Renal pelvis (tissue), 12 donors: ENCODE measurements at places on chromosomes 5 and 9. TPM values are rescaled to one million over a fixed set of nuclear protein-coding genes. Genes with fewer than 3 reads are reported as not detected.

DNA sequence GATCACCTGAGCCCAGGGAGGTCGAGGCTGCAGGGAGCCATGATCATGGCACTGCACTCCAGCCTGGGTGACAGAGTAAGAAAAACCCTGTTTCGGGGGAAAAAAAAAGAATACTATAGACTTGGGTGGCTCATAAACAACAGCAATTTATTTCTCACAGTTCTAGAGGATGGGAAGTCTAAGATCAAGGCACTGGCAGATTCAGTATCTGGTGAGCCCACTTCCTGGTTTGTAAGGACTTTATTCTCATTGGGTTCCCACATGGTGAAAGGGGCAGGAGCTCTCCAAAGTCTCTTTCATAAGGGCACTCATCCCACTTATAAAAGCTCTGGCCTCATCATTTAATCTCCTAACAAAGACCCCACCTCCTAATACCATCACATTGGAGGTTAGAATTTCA, 8.7 kb downstream of the HINT1 start:
- no peak for DNase-seq

GRCh38 chr5:169009123-169009522, 291.8 kb downstream of the SLIT3 start:
- DNase-seq: peak; percentile 59

DNA sequence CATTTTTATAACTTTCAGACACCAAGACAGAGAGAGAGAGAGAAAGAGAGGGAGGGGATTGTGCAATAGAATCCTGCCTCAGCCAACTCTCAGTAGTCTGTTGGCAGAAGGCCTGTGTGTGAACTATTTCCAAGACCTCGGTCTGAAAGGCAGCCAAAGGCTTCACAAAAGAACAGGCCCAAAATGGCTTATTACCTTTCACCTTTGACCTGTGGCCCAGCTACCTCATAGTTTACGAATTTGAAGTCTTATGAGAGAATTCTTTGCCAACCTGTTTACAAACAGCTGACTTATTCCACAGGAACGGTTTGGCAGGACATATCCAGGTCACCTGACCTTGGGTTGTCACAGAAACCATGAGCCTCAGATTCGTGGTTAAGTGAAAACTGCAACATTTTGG, 48.6 kb downstream of the NR2F1-AS1 start:
- peak; percentile 42 for DNase-seq

DNA sequence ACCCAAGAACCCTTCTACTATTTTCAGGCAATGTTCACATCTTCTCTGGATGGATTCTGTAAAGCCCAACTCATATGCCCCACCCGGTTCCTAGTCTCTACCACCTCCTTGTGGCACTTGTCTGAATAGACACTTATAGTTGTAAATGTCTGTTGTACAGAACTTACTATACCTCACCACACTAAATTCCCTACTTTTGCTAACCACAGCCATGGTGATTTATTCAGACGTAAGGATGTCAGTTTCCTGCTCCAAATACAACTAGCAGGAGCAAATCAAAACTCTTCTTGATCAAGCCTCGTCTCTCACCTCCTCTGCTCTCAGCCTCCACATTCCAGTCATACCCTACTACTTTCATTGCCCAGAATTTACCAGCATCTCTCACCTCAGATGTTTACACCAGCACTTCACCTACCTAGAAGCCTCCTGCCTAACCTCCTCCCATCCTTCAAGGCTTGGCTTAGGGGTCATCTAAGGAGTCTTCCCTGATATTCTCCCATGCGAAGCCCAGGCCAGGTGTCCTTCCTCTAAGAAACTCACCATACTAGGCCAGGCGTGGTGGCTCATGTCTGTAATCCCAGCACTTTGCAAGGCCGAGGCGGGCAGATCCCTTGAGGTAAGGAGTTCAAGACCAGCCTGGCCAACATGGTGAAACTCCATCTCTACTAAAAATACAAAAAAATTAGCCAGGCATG, 75.5 kb downstream of the MAPKAP1 start:
- DNase-seq: peak; percentile 28

DNA sequence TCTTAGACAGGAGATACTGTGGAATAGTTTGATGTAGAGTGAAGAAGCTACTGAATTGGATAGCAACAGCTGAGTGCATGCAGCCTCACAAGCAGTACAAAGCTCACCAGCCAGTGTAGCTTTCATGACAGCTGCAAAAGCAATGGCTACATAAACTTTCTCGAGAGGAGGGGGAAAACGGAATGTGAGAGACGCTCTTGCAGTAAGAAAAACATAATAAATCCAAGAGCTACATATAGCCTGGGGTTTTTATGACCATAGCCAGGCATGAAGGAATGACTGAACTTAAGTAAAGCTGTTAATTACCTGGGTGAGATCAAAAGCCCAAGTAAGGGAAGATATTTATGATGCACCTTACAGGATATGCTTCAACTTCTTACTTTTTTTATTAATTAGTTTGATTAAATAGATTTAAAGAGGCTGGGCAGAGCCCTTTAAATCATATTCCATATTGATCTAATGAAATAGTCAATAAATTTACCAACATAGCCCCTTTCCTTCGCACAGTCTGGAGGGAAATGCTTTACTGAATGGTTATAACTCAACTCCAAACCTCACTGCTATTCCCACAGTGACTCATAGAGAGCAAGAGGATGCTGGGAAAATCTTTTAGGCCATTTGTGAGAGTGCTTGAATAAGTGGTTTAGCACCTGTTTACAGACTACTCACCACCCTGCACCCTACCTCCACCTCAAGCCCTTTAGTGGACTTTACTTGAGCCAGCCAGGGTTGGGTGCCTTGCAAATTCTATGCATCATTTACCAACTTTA, 407.2 kb upstream of the CLINT1 start:
- DNase-seq: peak; percentile 85

DNA sequence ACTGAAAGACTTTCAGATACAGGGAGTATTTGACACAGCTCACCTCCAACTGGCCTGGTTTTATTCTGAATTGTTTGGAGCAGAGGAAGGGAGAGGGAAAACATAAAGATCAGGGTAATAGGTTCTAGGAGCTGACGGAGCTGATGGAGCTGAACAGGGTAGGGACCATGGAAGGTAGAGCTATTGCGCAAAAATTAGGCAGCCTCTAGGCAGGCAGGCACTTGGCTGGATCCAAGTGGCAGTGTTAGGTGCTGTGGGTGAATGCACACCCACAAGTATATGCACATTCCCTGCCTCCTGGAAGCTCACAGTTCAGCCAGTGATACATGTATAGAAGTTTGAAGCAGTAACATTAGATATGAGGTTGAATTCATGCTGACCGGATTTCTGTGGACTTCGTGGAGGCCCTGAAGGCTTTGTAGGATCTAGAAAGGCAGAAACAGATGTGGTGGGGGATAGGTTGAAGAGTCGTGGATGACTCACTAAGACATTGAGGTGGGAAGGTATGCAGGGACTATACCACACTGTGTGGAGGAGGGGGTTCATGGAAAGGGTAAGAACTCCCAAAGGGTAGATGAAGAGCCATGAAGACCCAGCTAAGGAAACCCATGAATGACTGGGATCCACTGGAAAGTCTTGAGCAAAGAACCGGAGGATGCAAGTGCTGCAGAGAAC, 50.8 kb downstream of the WWC1 start:
- no peak for DNase-seq

DNA sequence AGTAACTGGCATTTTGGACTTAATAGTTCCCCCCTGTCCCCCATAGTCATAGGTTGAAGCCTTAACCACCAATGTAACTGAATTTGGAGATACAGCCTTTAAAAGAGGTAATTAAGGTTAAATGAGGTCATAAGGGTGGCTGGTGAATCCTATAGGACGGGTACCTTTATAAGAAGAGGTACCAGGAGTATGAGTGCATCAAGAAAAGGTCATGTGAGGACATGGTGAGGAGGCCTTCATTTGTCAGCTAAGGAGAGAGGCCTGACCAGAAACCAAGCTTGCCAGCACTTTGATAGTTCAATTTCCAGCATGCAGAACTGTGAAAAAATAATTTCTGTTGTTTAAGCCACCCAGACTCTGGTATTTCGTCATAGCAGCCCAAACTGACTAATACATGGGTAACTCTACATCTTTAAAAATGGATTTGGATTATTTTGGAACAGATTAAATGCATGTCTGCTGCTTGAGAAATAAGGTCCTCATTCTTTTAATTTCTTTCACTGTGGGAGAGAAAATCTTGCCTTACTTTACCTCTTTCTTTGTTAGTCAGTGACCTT, 9.7 kb downstream of the RASA1 start:
- DNase-seq: no peak

DNA sequence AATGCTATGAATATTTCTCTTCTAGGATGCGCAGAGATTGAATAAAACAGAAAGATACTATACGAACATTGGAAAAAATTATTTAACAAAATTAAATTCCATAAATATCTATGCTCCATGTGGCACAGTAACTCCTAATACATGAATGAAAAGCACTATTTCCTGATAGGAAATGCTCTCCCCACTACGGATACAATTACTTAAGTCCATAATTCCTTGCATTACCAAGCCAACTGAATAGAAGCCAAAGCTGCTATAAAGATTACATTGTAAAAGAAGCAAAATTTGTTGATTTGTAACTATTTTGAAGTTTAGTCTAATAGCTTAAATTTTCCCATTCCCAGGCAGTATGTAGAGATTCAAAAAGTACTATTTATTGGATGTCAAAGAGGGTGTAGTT, 61.8 kb upstream of the SNX2 start:
- no peak for DNase-seq

GRCh38 chr5:78127875-78128274, 166.6 kb downstream of the AP3B1 start:
- DNase-seq: no peak

DNA sequence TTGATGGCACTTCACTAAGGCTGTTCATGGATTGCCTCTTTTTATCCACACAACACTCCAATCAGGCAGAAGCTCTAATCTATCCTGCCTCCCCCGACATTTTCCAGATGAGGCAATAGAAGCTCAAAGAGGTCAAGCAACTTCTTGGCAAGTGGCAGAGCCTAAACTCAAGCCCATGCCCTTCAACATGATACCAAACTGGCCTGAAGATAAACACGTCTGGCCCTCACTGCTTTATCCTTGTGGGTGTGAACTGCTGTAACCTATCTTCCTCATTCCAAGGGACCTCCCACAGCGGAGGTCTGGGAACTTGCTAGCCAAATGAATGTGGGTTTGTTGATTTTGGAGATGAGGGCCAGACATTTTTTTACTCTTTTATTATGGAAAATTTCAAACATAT, 9.5 kb downstream of the SLC35A4 start:
- no peak for DNase-seq

The PCDHB8 gene
- 1.5 TPM for polyA plus RNA-seq

The FBLL1 gene
- polyA plus RNA-seq: 1.1 TPM

The GARIN3 gene
- not detected for polyA plus RNA-seq

The NDFIP1 gene
- polyA plus RNA-seq: 127 TPM

The ZNF366 gene
- 4.1 TPM for polyA plus RNA-seq
